ENCODE measurements at places on chromosomes 4 and X. TPM values are rescaled to one million over a fixed set of nuclear protein-coding genes. Genes with fewer than 3 reads are reported as not detected.

AKAP17A gene
- 60.5 TPM for total RNA-seq

ITIH6 gene
- total RNA-seq, result not detected

ZDHHC15 gene
- 3.9 TPM for total RNA-seq

TRIM75 gene
- total RNA-seq, result not detected

PSAPL1 gene
- not detected for total RNA-seq

PPEF2 gene
- not detected for total RNA-seq

ZMAT1 gene
- total RNA-seq, result 21.4 TPM

WDR19 gene
- 62.9 TPM for total RNA-seq

EDNRA gene
- total RNA-seq, result 5.9 TPM

FGF16 gene
- 0.27 TPM for total RNA-seq

GSX2 gene
- total RNA-seq, result not detected

GPC3 gene
- total RNA-seq, result 28.2 TPM

PTPN13 gene
- 49.7 TPM for total RNA-seq

BMPR1B gene
- 0.89 TPM for total RNA-seq

HSFX4 gene
- total RNA-seq, result not detected

MAGEA4 gene
- 0.27 TPM for total RNA-seq

UGT2A3 gene
- total RNA-seq, result not detected

SLC26A1 gene
- 0.33 TPM for total RNA-seq

MAP3K15 gene
- total RNA-seq, result not detected

TRO gene
- total RNA-seq, result 19.3 TPM

Measured in thyroid gland (tissue), 4 donors.